ENCODE measurements at places on chromosomes 6 and 20.

DNA sequence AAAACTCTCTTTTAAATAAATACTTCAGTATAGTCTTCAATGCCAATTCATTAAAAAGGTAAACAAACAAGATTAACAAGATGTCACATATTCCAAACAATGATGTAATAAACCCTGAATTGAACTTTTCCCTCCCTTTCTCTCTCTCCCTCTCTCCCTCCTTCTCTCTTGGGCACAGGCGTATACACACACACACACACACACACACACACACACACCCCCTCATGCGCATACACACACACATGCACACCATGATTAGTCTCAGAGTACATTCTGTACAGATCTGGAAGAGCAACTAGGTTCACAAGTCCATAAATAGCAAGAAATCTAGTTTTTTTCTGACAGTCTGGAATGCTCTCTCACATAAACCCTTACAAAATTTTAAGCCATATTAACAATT is 128.3 kb downstream of the DST start:
- no peak for DNase-seq

GRCh38 chr6:169084067-169084466 is 169.6 kb downstream of the THBS2 start:
- no peak for DNase-seq

DNA sequence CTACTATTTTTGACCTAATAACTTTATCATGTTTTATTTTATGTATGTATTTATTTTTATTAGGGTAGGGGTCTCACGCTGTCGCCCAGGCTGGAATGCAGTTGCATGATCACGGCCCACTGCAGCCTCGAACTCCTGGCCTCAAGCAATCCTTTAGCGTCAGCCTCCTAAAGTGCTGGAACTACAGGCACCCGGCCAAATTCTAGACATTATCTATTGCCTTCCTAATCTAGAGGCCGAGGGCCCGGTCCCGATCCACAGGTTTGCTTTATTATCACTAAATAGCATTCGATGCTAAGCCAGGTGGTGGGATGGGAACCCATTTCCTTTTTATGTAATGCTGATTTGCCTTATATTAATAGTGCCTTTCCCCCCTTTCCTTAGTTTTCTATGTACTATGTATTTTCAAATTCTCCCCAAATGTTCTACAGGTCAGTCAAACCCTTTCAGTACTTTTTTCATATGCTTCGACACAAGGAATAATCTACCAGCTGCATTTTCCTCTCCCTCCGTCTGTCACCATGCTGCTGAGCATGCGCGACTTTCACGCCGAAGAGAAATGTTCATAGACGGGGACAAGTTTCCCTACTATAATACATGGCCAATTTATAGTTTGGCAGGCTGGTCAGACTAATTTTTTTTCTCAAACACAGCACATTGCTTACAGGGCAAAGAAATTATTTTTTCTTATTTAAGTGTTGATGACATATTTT is 6.4 kb downstream of the SERPINB6 start:
- no peak for DNase-seq

DNA sequence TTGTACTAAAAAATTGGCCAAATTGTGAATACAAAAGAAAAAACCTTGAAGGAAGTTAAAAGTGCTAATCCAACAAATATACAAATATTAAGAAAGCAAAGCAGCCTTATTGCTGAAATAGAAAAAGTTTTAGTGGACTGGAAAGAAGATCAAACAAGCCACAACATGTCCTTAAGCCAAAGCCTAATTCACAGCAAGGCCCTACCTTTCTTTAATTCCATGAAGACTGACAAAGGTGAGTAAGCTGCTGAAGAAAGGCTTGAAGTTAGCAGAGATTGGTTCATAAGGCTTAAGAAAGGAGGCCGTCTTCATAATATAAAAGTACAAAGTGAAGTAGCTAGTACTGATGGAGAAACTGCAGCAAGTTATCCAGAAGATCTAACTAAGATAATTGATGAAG is 53.5 kb downstream of the TINAG start:
- no peak for DNase-seq

GRCh38 chr6:12482386-12483375 is 192.5 kb downstream of the EDN1 start:
- no peak for DNase-seq

DNA sequence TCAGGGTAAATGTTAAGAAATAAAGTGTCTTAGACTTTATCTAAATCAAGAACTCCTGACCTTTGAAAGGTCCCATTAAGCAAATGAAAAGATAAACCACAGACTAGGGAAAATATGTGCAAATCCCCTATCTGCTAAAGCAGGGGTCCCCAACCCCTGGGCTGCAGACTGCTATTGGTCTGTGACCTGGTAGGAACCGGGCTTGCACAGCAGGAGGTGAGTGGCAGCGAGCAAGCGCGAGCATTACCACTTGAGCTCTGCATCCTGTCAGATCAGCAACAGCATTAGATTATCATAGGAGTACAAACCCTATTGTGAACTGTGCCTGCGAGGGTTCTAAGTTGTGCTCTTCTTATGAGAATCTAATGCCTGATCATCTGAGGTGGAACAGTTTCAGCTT is 42.4 kb downstream of the LCA5 start:
- no peak for DNase-seq

Data from effector memory CD4-positive, alpha-beta T cell (primary cell).